ENCODE measurements at places on chromosomes 1 and 21.

GRCh38 chr1:165666152-165666825, 32.1 kb downstream of the ALDH9A1 start:
- DNase-seq: no peak

- DNase-seq: no peak
Measured at GRCh38 chr1:66769512-66770229, 17.4 kb downstream of the DYNLT5 start.

- peak; percentile 90 for DNase-seq
Measured at GRCh38 chr1:25771221-25772114, 28.5 kb upstream of the SELENON start.

GRCh38 chr1:235980976-235981375, 83.9 kb downstream of the NID1 start:
- DNase-seq: no peak

DNA sequence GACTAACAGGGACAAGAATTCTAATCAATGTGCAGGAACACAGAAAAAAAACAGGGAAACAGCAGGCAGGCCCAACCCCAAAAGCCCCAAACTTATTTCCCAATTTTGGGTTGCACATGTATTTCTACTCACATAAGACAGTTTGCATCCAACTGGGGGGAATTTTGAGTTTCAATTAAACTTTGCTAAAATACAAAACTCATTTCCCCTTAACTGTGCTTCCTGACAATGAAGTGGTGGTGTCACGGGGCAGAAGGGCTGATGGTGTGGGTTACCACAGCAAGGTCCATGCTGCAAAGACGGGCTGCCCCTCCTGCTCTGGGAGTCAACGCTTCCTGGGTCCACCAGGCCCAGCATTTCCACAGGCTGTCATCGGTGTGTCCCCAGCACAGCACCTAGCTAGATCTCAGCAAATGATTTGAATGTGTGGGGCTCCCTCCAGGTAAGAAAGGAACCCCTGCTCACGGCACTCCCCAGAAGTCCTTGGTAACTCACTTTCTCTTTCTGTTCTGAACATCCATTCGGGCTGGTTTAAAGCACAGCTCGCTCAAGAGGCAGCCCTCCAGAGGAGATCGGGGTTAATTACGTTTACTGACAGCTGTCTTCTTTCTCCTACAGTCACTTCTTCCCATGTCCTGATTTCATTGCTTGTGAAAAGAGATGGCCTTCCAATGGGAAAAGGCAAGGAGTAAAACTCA, 27.4 kb downstream of the HIVEP3 start:
- DNase-seq: peak; percentile 46

DNA sequence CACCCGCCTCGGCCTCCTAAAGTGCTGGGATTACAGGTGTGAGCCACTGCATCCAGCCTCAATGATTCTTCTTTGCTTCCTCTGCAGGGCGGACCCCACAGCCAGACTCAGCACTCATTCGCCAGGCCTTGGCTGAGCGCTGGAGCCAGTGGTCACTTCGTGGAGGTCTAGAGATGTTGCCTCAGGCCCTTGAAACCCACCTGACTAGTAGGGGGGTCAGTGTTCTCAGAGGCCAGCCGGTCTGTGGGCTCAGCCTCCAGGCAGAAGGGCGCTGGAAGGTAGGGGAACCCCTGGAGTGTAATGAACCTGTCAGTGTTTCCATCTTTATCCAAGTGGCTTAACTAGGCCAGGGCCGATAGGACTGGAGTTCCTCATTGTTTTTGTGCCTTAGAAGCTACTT, 2.7 kb downstream of the PPOX start:
- no peak for DNase-seq

GRCh38 chr1:228955691-228956090, 220.4 kb downstream of the RHOU start:
- no peak for DNase-seq

GRCh38 chr1:117215733-117216462, 5.2 kb upstream of the VTCN1 start:
- DNase-seq: no peak

DNA sequence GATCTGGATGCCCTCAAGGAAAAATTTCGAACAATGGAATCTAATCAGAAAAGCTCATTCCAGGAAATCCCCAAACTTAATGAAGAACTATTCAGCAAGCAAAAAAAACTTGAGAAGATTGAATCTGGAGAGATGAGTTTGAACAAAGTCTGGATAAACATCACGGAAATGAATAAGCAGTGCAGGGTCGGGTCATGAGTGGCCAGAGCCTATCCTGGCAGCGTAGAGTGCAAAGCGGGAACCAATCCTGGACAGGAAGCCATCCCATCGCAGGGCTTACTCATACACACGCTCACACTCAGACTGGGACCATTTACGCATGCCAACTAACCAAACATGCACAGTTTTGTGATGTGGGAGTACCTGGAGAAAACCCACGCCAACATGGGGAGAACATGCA, 43.1 kb downstream of the ZMYM1 start:
- DNase-seq: no peak

GRCh38 chr1:91712981-91713841, 172.7 kb downstream of the TGFBR3 start:
- no peak for DNase-seq

DNA sequence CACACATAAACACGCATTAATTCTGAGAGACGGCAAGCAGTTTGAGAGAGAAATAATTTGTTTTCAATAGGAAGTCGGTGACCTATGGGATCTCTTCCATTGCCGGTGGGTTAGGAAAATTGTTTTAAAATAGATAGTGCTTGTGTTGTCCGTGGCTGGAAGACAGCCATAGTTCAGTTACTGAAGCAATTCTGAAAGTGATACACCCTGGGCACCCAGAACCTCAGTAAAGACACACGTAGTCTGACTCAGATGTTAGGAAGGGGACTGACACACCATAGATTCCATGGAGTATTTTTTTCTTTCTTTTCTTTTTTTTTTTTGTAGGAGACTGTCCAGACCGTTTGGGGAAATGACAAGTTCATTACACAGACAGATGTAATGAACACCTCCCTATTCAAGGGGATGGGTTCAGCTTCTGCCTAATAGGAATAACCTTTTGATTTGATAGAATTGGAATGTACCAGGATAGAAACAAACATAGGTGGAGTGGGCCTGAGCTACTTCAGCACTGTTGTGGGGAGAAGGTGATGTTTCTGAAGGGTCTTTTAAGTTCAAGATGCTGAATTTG, 1.6 kb downstream of the C1orf21 start:
- DNase-seq: no peak

- DNase-seq: no peak
Measured at GRCh38 chr1:15727866-15728534, 8.1 kb upstream of the SLC25A34 start.

Measured in NCI-H82 (cell line).